ENCODE measurements at places on chromosomes 2 and 18.

GRCh38 chr2:18750672-18751554, 161.5 kb upstream of the NT5C1B start:
- DNase-seq = no peak

DNA sequence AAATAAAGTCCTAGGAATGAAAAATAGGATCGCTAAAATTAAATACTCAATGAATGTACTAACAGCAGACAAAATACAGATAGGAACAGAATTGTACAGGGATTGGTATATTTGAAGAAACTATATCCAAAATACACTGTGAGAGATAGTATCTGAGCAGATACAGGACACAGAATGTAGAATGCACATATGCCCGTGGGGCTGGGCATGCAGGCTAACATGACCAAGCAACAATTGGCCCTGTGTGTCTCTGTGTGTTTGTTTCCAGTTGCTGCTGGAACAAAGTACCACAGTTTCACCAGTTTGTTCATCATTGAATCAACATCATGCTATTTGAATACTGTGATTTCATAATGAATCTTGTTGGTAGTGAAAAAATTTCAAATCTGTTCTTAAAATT, 127.6 kb downstream of the PMAIP1 start:
- DNase-seq = no peak

DNA sequence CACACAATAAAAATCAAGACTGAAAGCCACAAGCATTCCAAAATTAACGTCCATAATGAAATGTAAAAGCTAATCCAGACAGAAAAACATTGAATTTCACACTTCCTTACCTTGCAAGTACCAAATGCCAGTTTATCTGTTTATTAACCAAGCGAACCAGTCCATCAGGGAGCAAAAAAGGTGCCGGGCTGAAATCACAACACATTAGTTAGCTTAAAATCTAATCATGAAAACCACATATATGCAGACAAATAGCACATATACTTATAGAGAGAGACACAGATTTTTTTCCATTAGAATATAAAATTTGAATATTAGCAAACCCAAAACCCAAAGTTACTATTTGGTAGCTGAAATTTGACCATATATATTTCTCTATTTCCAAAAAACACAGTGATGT, 7.2 kb downstream of the NBAS start:
- DNase-seq = no peak

GRCh38 chr2:17413036-17413435, 105.2 kb downstream of the RAD51AP2 start:
- DNase-seq = no peak

DNA sequence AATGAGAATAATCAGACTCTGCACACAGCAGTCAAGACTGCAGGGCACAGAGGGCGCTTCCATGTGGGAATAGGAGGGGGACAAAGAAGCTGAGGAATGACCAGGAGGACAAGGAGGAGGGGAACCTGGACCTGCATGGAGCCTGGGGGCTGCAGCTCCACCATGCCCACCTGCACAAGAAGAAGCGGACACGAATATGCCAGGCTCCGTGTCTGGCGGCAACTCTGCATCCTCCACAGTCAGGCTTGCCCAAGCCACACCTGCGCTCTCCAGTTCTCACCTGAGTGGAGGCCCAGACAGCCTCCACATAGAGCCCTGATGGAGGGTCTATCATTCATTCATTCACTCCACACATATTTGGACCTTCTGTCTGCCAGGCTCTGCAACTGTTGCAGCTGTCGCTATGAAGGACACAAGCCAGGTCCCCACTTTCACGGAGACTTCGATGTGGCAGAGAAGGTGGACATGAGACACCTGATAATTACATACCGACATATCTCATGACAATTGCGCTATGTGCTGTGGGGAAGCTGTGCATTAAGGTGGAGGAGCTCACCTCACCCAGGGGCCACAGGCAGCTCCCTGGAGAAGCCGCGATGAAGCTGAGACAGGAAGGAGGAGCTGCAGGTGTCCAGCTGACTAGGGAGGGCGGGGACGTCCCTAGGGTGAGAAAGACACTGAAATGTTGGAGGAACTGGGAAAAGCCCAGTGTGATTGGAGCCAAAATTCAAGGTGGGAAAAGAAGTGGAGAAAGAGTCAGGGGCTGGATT, 159.2 kb downstream of the INHBB start:
- no peak for DNase-seq

- DNase-seq = no peak
Observed at GRCh38 chr2:57890464-57890863, 156.1 kb upstream of the VRK2 start.

GRCh38 chr2:197296835-197297234, 13.7 kb downstream of the ANKRD44 start:
- DNase-seq = no peak

- no peak for DNase-seq
Observed at GRCh38 chr2:42249887-42250286, 80.7 kb downstream of the EML4 start.
